NCI-H1436 treated with DMSO at 0.1 percent for 48 hours (cell line): ENCODE measurements at places on chromosomes 6 and 20.

- DNase-seq: no peak
Observed at GRCh38 chr6:70336996-70337742, 34.3 kb upstream of the COL9A1 start.

GRCh38 chr6:24927985-24928745 lies 7.6 kb downstream of the RIPOR2 start:
- DNase-seq: no peak

DNA sequence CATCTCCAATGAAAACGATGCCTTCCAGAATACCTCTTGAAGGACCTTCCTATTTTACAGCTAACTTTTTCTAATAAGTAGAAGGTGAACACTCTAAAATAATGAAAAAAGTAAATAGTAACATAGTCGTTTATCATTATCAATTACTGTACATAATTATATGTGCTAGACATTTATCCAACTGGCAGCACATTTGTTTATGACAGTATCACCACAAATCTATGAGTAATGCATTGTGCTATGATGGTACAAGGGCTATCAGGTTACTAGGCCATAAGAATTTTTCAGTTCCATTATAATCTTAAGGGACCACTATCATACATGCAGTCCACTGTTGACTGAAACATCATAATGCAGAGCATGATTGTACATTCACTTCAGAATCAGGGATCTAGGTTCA lies 68.4 kb downstream of the ATG5 start:
- DNase-seq: no peak

GRCh38 chr6:167150941-167151549 lies 6.7 kb downstream of the GPR31 start:
- DNase-seq: no peak

- DNase-seq: no peak
Observed at GRCh38 chr6:142356884-142357225, 55.0 kb downstream of the ADGRG6 start.

GRCh38 chr20:58223358-58223941 lies 5.0 kb downstream of the ANKRD60 start:
- DNase-seq: no peak

- no peak for DNase-seq
Observed at GRCh38 chr20:8809107-8809953, 259.6 kb upstream of the PLCB4 start.

GRCh38 chr6:40281402-40281801 lies 305.8 kb downstream of the LRFN2 start:
- no peak for DNase-seq

GRCh38 chr6:36201612-36202011 lies 5.1 kb downstream of the BRPF3 start:
- DNase-seq: no peak

- DNase-seq: no peak
Observed at GRCh38 chr20:2086177-2086979, 15.2 kb upstream of the STK35 start.

GRCh38 chr6:107064579-107065065 lies 36.6 kb downstream of the MTRES1 start:
- no peak for DNase-seq

- DNase-seq: no peak
Observed at GRCh38 chr20:48912065-48912464, 9.4 kb upstream of the ARFGEF2 start.

DNA sequence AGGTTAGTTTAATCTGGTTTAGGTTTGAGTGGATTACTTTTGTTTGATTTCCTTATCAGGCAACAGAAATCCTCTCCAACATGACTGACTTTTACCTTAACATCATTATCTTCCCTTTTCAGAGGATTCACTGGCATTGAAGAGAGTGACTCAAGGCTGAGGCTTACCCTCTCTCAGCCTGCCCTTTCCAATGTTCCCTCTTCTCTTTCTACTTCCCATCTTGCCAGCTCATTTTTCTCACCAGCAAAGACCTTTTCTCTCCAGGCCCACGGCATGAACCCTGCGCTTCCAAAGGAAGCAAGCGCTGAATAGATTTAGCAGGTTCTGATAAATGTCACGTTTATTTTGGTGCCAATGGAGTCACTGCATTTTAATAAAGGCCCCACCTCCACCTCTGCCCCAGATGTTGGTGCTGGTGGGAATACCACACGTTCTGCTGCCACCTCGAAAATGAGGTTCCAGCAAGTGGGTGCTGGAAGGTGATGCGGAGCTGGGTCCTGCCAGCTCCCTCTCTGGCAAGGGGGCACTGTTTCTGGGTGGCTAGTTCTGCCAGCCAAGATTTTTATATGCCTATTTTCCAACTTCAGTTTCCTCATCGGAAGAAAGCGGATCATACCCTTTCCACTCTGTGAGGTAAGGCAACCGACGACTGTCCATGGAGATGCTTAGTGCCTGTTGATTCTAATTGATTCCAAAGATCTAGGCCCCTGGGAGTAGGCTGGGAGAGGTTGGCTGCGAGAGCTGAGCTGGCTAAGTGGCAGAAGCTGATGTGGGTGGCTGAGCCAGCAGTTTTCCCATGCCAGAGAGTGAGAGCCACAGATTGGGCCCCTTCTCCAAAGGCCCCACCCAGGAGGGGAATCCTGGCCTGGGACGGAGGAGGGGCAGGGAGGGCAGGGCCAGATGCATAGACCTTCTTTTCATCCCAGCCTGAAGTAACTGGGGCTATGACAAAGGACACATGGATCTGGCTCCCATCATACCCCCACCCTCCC lies 87.7 kb upstream of the MAFB start:
- DNase-seq: no peak

- no peak for DNase-seq
Observed at GRCh38 chr6:36715469-36715868, 17.8 kb downstream of the RAB44 start.

DNA sequence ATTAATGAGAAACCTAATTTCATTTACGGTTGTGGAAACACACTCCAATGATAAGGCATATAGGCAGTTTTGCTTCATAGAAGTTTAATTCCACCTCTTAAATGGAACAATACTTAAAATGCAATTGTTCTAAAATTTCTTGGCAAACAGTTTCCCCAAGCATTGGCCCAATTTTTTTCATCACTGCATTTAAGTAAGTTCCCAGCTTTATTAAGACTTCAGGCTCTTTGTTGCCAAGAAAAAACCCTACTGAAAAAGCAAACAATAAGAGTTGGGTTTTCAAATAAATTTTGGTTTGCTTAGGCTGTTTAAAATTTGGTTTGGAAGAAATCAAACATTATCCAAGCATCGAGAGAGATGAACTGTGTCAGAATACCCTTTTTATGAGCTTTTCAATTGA lies 690.9 kb upstream of the NRSN1 start:
- no peak for DNase-seq

- DNase-seq: no peak
Observed at GRCh38 chr6:112296122-112296521, 41.8 kb upstream of the LAMA4 start.

DNA sequence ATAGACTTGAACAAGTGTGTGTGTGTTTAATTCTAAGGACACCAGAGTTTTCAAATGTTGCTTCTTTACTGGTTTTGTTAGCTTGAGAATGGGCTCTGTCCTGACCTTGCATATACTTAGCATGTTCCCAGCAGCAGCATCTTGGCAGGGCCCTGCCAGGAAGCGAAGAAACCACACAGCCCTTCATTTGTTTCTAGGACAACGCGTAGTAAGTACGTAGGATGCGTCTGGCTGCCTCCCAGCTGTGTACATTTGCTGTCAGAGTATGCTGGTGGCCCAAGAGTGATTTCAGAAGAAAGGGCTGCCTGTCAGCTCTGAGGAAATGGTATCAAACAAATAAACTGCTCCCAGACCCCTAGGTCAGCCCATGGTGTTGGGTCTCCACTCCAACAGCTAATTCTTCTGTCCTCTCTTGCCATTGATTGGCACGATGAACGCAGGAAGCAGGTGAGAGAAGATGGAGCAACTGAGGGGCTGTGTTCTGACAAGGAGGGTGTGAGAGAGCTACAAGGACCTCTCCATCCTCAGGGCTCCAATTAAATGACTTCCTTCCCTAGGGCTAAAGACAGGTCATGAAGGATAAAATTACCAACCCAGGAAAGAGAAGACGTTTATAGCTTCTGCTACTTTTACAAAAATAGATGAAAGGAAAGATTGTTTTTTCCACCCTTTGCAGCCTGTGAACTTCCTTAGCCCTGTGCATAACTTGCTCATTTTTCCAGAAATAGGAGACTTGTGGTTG lies 55.9 kb upstream of the HDDC2 start:
- no peak for DNase-seq

GRCh38 chr6:167424700-167425099 lies 99.8 kb downstream of the TTLL2 start:
- no peak for DNase-seq
